CD4-positive, alpha-beta memory T cell (primary cell): ENCODE measurements at places on chromosomes 3 and 15.

GRCh38 chr3:113242096-113242581 lies 30.8 kb downstream of the BOC start:
- no peak for DNase-seq

GRCh38 chr3:117261983-117262421 lies 552.4 kb downstream of the TUSC7 start:
- no peak for DNase-seq

DNA sequence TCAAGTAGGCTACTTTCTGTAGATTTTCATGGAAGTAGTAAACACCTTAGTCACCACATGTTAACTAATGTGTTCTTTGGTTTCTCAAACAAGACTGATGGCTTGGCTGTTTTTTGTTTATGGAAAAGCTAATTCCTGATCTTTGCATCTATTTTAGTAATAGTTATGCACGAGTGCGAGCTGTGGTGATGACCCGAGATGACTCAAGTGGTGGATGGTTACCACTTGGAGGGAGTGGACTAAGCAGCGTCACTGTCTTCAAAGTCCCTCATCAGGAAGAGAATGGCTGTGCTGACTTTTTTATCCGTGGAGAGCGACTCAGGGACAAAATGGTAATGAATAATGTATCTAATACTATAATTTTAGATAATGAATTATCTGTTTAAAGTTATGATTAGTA lies 46.6 kb downstream of the SPRED1 start:
- no peak for DNase-seq

- DNase-seq: no peak
Measured at GRCh38 chr3:121690777-121691405, 30.2 kb upstream of the HCLS1 start.

DNA sequence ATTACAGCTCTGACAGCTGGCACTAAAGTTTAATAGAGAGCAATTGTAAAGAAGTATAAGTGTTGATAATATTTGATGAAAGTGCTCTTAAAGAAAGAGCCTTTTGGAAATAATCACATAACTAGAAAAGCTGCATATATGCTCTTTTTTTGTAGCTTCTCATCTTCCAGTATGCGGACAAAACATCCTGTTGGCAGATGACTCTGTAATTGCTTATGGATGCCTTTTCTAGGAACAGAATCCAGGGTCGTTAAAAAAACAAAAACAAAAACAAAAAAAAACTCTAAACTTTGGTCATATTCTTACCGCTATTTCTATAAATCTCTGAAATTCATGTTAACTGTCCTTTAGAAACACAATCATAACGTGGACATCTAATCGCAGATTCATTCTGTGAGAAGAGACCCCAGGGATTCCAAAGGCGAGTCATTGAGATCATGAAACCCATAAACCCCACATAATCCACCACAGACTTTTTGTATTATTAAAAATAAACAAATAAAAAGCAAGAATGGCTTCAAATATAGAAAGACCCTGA lies 109.8 kb downstream of the EPHA3 start:
- no peak for DNase-seq
